Caco-2 (cell line): ENCODE measurements at places on chromosomes 4 and X. TPM values are rescaled to one million over a fixed set of nuclear protein-coding genes. Genes with fewer than 3 reads are reported as not detected.

EDA gene
- 0.67 and 0.98 TPM in 2 replicates for total RNA-seq

FAM184B gene
- total RNA-seq, result not detected in 2 replicates

GRCh38 chr4:138235419-138235952 is 6.7 kb downstream of the SLC7A11 start:
- H3K36me3 ChIP-seq, result no peaks in the 10 kb centered on the region
- no peak overlapping the region for H3K27ac ChIP-seq
- H3K4me3 ChIP-seq, result no peak overlapping the region

DNA sequence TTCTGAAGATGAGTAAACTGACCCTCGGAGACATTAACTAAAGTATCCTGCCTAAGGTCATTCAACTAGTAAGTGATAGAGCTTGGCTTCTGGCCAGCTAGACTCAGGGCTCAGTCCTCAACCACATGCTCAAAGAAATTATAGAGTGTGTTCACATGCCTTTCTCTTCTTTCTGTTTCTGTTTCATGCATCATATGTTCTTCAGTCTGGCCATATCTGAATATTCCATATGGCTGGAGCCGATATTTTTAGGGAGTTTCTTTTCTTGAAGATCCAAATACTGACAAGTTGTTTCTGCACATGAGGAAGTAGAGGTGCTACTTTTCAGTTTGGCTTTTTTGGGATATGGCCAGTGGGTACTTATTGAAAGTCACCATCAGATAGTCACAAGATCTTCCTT is 44.9 kb downstream of the MMRN1 start:
- H3K27me3 ChIP-seq, result no peaks in the 10 kb centered on the region
- no peaks in the 10 kb centered on the region for H3K36me3 ChIP-seq
- H3K4me1 ChIP-seq, result no peaks in the 10 kb centered on the region
- no peak overlapping the region for H3K27ac ChIP-seq
- no peak overlapping the region for H3K4me3 ChIP-seq

- no peak overlapping the region for H3K4me3 ChIP-seq
- H3K27me3 ChIP-seq, result no peaks in the 10 kb centered on the region
- no peak overlapping the region for H3K27ac ChIP-seq
- no peaks in the 10 kb centered on the region for H3K36me3 ChIP-seq
Measured at GRCh38 chr4:138964716-138965426, 50.7 kb upstream of the NOCT start.

GPC3 gene
- total RNA-seq, result 233 and 266 TPM in 2 replicates

TMPRSS11D gene
- total RNA-seq, result not detected in 2 replicates

CHST7 gene
- total RNA-seq, result 1.5 and 2.4 TPM in 2 replicates

DNA sequence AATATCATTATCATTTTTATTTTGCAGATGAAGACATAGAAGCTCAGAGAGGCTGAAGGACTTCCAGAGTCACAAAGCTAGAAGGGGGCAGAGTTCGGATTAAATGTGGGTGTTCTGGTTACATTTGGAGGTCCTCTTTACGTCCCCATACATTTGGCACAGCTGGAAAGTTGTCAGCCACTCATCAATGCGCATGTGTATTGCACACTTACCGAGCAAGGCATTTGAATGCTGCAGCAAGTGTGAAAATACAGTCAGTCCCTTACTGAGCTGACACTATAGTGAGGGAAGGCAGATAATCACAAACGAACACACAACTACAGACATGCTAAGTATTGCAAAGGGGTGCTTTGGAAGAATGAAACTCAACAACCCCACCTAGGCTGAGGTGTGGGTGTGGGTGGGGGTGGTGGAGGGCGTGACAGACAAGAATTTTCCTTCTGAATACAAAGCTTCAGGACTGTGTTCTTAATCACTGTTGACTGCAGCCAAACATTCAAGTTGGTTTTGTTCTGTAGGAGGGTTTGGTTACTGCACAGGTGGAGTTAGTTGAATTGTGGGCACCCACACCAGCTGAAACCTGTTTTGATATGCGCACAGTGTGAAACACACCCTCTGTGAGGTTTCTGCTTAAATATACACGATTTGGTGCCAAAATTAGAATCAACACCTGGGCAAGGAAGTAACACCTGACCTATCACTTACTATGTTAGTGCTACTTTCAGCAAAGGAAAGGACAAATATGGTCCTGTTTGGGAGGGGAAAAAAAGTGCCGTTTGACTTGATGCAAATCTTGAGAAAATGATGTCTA is 72.4 kb downstream of the COQ2 start:
- H3K27ac ChIP-seq, result peak overlapping the region; percentile 35
- peaks cover 17% of the 10 kb centered on the region for H3K4me1 ChIP-seq
- no peaks in the 10 kb centered on the region for H3K27me3 ChIP-seq

GRCh38 chr4:139779691-139780090 is 114.1 kb downstream of the MGST2 start:
- H3K27ac ChIP-seq, result no peak overlapping the region
- peaks cover 9% of the 10 kb centered on the region for H3K4me1 ChIP-seq
- H3K36me3 ChIP-seq, result no peaks in the 10 kb centered on the region
- no peak overlapping the region for H3K4me3 ChIP-seq

PDLIM3 gene
- total RNA-seq, result 3.6 and 4.8 TPM in 2 replicates

GRCh38 chr4:75025431-75025830 is 92.5 kb downstream of the PARM1 start:
- no peak overlapping the region for H3K4me3 ChIP-seq
- no peaks in the 10 kb centered on the region for H3K36me3 ChIP-seq
- no peak overlapping the region for H3K27ac ChIP-seq
- no peak for DNase-seq
